ENCODE measurements at places on chromosomes 5 and 9. TPM values are rescaled to one million over a fixed set of nuclear protein-coding genes. Genes with fewer than 3 reads are reported as not detected.

The SV2C gene
- 0.56 TPM for polyA plus RNA-seq

The GRXCR2 gene
- polyA plus RNA-seq, result not detected

The TAF11L5 gene
- polyA plus RNA-seq, result not detected

The PCDHGB3 gene
- polyA plus RNA-seq, result not detected

The F2RL2 gene
- polyA plus RNA-seq, result 0.27 TPM

The PCDHB5 gene
- polyA plus RNA-seq, result not detected

GRCh38 chr9:3118081-3118480, 274.2 kb upstream of the PUM3 start:
- H3K27me3 ChIP-seq, result no peaks in the 10 kb centered on the region
- no peak overlapping the region for H3K27ac ChIP-seq
- no peak overlapping the region for H3K4me3 ChIP-seq
- no peaks in the 10 kb centered on the region for H3K4me1 ChIP-seq
- no peak for DNase-seq
- H3K36me3 ChIP-seq, result no peaks in the 10 kb centered on the region

- no peaks in the 10 kb centered on the region for H3K27me3 ChIP-seq
- H3K4me1 ChIP-seq, result peaks cover 6% of the 10 kb centered on the region
- DNase-seq, result no peak
- H3K27ac ChIP-seq, result peak overlapping the region; percentile 72
- peak overlapping the region; percentile 96 for H3K4me3 ChIP-seq
- no peaks in the 10 kb centered on the region for H3K36me3 ChIP-seq
Observed at GRCh38 chr9:69036309-69036708, 757 bp downstream of the FXN start.

- H3K36me3 ChIP-seq, result no peaks in the 10 kb centered on the region
- H3K4me3 ChIP-seq, result no peak overlapping the region
- H3K27me3 ChIP-seq, result peaks cover 9% of the 10 kb centered on the region
- H3K4me1 ChIP-seq, result no peaks in the 10 kb centered on the region
- no peak for DNase-seq
Observed at GRCh38 chr5:73307645-73308355, 134.8 kb downstream of the TMEM174 start.

DNA sequence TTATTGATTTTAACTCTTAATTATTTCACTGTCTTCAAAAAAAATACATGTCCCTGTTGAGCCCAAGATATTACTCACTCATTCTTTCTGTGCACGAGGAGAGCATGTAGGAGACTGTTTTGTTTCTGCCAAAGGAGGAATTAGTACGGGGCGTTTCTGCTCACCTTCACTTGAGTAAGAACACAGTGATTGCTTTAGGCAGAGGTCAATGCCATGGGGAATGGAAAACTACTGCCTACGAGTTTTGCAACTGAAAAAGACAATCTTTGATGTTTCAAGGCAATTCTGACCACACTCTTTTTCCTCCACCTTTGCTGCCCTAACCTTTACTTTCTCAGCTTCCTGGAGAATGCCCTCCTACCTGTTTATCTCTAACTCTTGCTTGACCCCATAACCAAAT, 109.4 kb downstream of the CCDC192 start:
- no peak for DNase-seq
- no peaks in the 10 kb centered on the region for H3K36me3 ChIP-seq
- H3K4me1 ChIP-seq, result no peaks in the 10 kb centered on the region
- H3K27me3 ChIP-seq, result peaks cover 2% of the 10 kb centered on the region

DNA sequence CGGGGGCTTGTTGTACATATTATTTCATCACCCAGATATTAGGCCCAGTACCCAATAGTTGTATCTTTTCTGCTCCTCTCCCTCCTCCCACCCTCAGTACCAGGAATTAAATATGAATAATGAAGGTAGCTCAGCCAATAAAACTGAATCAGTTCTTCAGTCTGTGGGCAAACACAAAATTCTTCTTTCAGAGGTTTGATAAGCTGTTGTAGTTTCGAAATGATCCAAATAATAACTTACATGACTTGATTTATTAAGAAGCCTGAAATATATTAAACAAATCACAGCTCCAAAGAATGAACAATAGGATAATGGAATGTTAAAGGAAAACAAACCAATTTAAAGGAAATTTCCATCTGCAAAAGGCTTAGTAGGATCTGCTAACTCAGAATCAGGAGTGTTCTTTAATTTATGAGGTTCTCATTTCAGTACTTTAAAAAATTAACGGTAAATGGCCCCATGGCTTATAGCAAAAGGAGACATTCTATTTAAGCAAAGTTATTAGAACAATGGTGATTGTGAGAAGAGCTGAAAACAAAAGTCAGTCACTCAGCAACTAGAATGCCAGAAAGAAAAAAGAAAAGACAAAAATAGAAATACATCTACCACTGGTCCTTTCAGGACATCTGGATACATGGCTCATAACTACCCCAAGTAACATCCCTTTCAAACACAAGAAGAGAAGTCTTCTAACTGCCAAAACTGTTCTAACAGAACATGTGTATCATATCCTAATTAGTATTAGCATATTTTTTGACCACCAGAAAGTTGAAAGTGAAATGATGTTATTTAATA, 62.4 kb downstream of the NR3C1 start:
- peaks cover 16% of the 10 kb centered on the region for H3K36me3 ChIP-seq
- no peaks in the 10 kb centered on the region for H3K27me3 ChIP-seq
- H3K4me1 ChIP-seq, result peaks cover 5% of the 10 kb centered on the region
- H3K4me3 ChIP-seq, result no peak overlapping the region
- H3K27ac ChIP-seq, result no peak overlapping the region
- no peak for DNase-seq

GRCh38 chr9:131546336-131547084, 1.2 kb downstream of the PRRT1B start:
- no peaks in the 10 kb centered on the region for H3K36me3 ChIP-seq
- H3K4me1 ChIP-seq, result no peaks in the 10 kb centered on the region
- H3K27me3 ChIP-seq, result no peaks in the 10 kb centered on the region
- H3K27ac ChIP-seq, result no peak overlapping the region
- no peak for DNase-seq

DNA sequence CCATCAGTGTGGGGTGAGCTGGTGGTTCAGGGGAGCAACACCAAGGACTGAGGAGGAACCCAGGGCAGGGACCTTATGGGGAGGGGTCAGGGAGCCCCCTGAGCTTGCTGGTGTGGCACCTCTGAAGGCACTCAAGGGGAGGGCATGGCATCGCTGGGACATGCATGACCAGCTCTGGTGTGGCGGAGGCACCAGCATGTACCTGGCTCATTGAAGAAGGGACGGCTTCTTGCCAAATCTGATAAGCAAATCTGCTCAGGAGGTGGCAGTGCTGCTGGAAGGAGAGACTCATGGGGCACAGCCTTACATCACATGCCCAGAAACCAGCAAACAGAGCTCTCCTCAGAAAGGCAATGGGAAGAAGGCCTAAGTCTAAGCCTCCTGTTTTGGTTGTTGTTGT, 421.8 kb downstream of the SEMA5A start:
- DNase-seq, result no peak
- H3K4me1 ChIP-seq, result no peaks in the 10 kb centered on the region
- H3K4me3 ChIP-seq, result no peak overlapping the region
- H3K36me3 ChIP-seq, result no peaks in the 10 kb centered on the region
- no peak overlapping the region for H3K27ac ChIP-seq
- no peaks in the 10 kb centered on the region for H3K27me3 ChIP-seq

DNA sequence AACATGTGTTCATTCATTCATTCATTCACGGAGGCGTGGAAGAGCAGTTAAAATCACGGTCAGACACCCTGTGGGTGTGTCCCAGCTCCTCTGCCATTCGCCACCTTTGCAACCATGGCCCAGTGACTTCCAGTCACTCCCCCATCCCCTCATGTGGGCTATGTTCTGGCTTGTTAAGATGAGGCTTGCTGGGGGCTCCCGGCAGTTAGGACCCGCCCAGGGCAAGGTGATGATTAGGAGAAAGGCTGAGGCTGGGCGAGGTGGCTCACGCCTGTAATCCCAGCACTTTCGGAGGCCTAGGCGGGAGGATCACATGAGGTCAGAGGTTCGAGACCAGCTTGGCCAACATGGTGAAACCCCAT, 24.9 kb upstream of the PTGES start:
- no peak for DNase-seq
- H3K27me3 ChIP-seq, result no peaks in the 10 kb centered on the region

- H3K4me1 ChIP-seq, result peaks cover 30% of the 10 kb centered on the region
- DNase-seq, result no peak
- H3K36me3 ChIP-seq, result no peaks in the 10 kb centered on the region
- H3K27me3 ChIP-seq, result no peaks in the 10 kb centered on the region
- H3K27ac ChIP-seq, result no peak overlapping the region
- no peak overlapping the region for H3K4me3 ChIP-seq
Observed at GRCh38 chr5:173882632-173883031, 5.5 kb upstream of the CPEB4 start.

- peaks cover 8% of the 10 kb centered on the region for H3K4me1 ChIP-seq
- DNase-seq, result no peak
- peak overlapping the region; percentile 0 for H3K27ac ChIP-seq
- no peaks in the 10 kb centered on the region for H3K27me3 ChIP-seq
- no peak overlapping the region for H3K4me3 ChIP-seq
- H3K36me3 ChIP-seq, result no peaks in the 10 kb centered on the region
Observed at GRCh38 chr9:130122456-130122855, 49.7 kb upstream of the NCS1 start.

DNA sequence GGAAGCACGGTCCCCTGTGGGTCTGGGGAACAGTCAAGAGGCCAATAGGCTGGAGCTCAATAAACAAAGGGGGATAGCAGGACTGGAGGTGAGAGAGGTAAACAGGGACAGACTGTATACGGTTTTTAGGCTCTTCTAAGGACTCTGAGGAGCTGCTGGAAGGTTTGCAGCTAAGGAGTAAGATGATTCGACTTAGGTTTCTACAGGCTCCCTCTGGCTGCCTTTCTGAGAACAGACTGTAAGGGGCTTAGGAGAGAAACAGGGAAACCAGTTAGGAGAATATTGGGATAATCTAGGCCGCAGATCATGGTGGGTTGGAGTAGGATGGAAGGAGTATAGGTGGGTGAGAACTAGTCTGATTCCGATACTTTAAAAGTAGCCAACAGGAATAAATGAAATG, 10.4 kb downstream of the CDK5RAP2 start:
- no peaks in the 10 kb centered on the region for H3K27me3 ChIP-seq
- no peak for DNase-seq
- peaks cover 34% of the 10 kb centered on the region for H3K36me3 ChIP-seq
- no peak overlapping the region for H3K4me3 ChIP-seq

DNA sequence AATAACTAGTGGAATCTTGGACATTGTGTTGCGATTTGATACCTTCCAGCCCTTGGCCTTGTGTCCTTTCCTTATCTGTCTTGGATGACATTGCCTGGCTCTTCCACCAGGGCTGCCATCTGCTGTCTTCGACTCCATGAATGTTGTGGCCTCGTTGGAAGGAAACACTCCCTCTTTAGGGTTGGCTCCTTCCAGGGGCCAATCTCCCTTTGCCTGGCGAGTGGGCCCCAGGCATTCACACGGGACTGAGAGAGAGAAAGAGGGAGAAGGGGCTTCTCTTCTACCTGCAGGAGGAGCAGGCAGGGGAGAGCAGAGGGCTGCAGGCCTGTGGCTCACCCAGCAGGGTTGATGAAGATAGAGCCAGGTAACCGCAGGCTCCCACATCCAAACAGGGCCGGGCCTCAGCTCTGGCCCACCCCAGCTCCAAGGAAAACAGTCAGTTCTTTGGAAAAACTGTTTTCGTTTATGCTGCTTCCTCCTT, 31.3 kb downstream of the FGF1 start:
- H3K4me3 ChIP-seq, result no peak overlapping the region
- no peaks in the 10 kb centered on the region for H3K36me3 ChIP-seq
- H3K27me3 ChIP-seq, result no peaks in the 10 kb centered on the region

DNA sequence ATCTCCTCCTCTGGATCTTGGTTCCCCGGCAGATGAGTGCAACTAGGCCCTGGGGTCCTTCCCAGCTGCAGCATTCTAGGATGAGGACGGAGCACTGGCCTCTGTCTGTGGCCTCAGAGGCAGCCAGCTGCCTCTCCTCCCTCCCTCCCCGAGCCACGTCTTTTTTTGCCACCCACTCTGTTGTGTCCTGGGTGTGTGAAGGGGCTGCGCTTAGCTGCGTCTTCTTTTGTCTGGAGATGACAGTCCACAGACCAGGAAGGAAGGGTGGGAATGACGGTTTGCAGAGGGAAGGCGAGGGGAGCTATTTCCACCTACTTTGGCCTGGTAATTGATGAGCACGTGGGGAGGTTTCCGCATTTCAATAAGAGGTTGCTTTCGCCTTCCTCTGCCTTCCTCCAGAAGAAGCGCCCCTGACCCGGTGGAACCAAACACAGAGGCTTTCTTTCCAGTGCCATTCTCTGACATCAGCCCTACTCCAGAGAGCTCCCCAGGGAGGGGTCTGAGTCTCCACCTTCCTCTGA, 34.5 kb upstream of the GABRP start:
- DNase-seq, result no peak
- H3K36me3 ChIP-seq, result no peaks in the 10 kb centered on the region
- H3K4me3 ChIP-seq, result no peak overlapping the region
- no peaks in the 10 kb centered on the region for H3K4me1 ChIP-seq
- peaks cover 13% of the 10 kb centered on the region for H3K27me3 ChIP-seq

- DNase-seq, result no peak
- H3K27me3 ChIP-seq, result no peaks in the 10 kb centered on the region
- H3K4me3 ChIP-seq, result no peak overlapping the region
- no peak overlapping the region for H3K27ac ChIP-seq
- H3K36me3 ChIP-seq, result peaks cover 21% of the 10 kb centered on the region
Observed at GRCh38 chr9:133803028-133803585, 65.0 kb upstream of the SARDH start.

- peak; percentile 17 for DNase-seq
- peaks cover 4% of the 10 kb centered on the region for H3K4me1 ChIP-seq
- H3K4me3 ChIP-seq, result peak overlapping the region; percentile 85
- H3K36me3 ChIP-seq, result no peaks in the 10 kb centered on the region
- H3K27ac ChIP-seq, result peak overlapping the region; percentile 35
Observed at GRCh38 chr9:34046784-34047379, 1.8 kb downstream of the UBAP2 start.

DNA sequence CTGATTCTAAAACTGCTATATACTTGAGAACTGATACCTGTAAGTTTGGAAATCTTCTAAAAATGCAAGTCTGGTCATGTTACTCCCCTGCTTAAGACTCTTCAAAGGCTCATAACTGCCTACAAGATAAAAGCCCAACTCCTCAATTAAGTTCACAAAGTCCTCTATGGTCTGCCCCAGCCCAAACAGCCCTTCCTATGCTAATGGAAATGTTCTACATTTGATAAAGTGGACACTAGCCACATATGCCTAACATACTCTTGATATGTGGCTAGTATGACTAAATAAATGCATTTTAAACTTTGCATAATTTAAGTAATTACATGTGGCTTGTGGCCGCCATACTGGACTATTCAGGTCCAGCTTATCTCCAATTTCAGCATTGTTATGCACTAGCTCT, 204.5 kb downstream of the AP3B1 start:
- H3K27me3 ChIP-seq, result no peaks in the 10 kb centered on the region
- no peaks in the 10 kb centered on the region for H3K4me1 ChIP-seq

GRCh38 chr9:87405677-87406542, 91.8 kb upstream of the DAPK1 start:
- no peaks in the 10 kb centered on the region for H3K4me1 ChIP-seq
- H3K27ac ChIP-seq, result no peak overlapping the region
- H3K36me3 ChIP-seq, result no peaks in the 10 kb centered on the region
- H3K4me3 ChIP-seq, result no peak overlapping the region
- no peaks in the 10 kb centered on the region for H3K27me3 ChIP-seq

- H3K4me3 ChIP-seq, result no peak overlapping the region
- H3K36me3 ChIP-seq, result no peaks in the 10 kb centered on the region
- H3K27ac ChIP-seq, result no peak overlapping the region
- H3K4me1 ChIP-seq, result no peaks in the 10 kb centered on the region
- DNase-seq, result peak; percentile 24
Observed at GRCh38 chr9:16150938-16151650, 598.3 kb downstream of the CCDC171 start.
